Skin of body (tissue), 3 donors: ENCODE measurements at places on chromosomes 3 and 15. TPM values are rescaled to one million over a fixed set of nuclear protein-coding genes. Genes with fewer than 3 reads are reported as not detected.

DNA sequence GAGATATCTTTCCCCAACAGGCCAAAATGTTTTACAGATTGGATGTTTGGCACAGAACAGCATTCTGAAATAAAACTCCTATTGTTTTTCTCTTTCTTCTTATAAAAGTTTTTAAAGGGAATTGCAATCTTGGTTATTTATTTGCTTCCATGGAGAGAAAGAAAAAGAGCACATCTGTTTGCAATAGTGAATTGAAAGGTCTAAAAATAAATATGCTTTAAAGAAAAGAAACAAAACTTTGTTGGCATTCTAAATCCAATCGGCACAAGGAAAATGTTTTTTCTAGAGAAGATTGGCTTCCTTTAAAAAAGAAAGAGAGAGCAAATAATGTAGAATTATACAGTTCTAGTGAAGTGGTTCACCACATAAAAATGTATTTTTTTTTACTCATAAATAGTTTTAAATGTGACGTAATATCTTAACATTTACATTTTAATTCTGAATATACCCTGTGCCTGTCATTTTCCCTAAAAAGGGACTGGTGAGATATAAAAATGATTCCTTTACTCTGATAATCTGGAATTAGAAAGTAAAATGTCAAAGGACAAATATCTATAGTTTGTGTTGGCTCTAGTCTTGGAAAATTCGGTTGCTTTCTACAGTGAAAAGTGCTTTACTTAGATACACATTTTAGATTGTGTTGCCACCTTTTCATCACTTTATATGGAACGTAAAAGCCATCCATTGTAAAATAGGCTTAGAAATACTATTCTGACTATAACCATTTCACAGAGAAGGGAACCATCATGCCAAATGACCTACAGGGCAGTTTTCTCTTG is 257.4 kb upstream of the CBLB start:
- DNase-seq, result peak; percentile 88

GRCh38 chr3:144028798-144029411 is 57.3 kb downstream of the DIPK2A start:
- DNase-seq, result peak; percentile 11

The LDHAL6B gene
- not detected for total RNA-seq

The PPARG gene
- 72.8 TPM for total RNA-seq

The WNT5A gene
- 28.8 TPM for total RNA-seq

The VIPR1 gene
- total RNA-seq, result 10.1 TPM

The LMLN gene
- total RNA-seq, result 5.2 TPM
